ENCODE measurements at places on chromosomes 12 and 14.

DNA sequence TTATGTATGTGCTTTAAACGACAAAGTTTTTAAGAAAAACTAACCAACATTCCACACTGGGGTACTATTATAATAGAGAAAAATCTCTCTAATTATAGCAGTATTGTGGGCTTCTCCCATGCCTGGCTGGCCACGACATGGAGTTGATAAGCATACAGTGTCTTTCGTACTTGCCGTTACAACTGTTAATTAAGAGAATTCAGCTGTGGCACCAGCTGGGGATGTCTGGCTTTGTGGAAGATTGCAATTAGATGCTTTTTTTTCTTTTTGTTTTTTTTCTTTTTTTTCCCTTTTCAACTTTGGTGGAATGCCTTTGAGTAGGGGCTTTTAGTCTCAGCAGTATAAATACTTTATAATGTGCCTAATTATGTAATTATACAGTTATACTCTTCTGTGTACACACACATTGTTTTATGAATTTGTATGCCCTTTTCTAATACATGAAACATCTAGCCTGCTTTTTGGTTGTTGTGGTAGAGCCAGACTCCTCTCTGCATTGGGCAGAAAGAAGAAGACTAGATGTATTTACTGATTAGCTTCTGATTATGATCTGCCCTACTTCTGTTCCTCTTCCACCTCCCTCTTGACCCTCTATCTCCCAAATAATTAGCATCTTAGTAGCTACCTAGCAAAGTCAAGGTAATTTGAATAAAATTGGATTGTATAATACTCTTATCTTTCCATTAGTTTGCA is 76.4 kb downstream of the SUSD6 start:
- DNase-seq: no peak

DNA sequence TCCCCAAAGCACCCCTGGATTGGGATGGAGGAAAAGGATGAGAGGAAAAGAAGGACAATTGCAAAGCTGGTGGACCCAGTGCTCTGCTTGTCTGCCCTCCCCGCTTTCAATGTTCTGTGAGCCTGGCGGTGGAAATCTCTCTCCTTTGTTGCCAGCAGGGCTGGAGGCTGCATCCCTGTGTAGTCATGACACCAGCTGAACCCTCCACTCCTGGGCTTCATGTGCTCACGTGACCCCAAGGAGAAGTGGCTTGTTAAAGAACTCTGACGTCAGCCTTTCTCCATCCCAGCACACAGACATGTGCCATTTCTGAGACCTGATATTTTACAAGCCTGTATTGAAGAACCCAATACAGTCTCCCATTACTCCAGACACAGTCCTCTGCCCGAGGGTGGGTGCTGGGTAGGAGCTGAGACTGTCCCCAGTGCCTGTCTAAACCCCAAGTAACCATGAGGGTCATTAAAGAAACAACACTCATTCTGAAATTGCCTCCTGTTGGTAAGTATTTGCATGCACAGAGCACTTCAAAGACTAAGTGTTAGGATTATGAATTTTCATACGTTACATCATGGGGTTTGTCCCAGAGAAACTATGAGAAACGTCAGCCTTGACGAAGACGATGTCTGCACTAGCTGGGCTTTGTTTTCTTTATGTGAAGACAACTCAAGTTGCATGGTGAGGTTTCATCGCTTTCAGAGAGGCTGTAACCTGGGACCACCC is 21.7 kb downstream of the GALNT16 start:
- DNase-seq: no peak

DNA sequence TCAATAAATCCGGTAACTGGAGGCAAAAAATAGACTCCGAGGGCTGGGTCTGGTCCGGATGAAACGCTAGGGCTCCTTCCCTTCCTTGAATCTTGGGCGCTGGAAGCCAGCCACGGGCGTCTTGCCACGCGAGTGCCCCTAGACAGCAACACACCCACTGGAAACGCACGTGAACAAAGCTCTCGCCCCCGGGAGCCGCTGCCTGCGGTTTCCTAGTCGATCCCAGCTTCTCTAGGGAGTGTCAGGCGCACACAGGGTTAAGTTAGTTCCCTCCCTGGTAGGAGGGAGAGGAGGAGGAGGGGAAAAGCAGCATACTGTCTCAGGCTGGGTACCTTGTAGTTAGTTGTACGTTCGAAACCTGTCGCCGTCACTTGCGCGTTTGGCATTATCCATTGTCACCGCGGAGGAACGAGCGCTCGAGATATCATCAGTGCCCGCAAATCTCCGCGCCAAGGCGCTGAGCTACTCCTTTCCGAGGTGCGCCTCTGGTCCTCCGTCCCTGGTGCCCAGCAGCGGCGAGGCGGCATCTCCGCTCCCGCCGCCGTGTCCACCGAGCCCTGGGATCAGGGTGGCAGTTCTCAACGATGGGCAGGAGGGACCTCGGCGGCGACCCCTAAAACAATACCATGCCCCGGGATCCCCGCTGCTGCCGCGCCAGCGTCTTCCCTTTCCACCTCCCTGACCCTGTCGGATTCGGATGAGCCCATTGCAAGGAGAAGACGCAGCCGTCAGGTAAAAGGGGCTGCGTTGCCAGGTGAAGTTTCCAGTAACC is at the start of gene FLRT2:
FLRT2 (plus strand) TSS at position 342 of the 772 bp plus-strand sequence. CDS start 91,371 bp downstream, outside the sequence.
- DNase-seq: no peak

- DNase-seq: no peak
Observed at GRCh38 chr14:95784137-95784536, 70.2 kb upstream of the TCL1A start.

DNA sequence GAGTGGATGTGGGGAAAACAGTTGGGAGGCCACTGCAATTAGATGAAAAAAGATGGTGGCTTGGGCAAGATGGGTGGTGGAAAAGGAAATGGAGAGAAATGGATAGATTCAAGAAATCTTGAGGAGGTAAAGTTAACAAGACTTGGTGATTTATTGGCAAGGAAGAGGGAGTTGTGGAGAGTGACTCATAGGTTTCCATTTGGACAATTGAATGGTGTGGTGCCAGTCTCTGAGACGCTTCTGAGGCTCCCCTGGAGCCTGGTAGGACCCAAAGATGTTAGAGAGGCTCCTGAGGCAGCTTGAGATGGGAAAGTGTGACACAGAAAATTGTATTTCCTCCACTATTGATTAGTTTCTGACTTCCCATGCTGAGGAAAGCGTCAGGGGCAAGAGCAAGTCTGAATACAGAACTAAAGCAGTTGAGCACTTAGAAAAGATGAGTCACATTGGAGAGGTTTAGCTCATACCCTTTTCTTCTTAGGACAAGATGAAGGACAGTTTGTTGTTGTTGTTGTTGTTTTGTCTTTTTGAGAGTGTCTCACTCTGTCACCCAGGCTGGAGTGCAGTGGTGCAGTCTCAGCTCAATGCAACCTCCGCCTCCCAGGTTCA is 4.5 kb downstream of the PRPF40B start:
- no peak for DNase-seq
